ENCODE measurements at places on chromosomes 3 and 15.

- DNase-seq, result peak; percentile 42
Measured at GRCh38 chr3:158642005-158642404, 2.3 kb upstream of the GFM1 start.

GRCh38 chr3:169662843-169663160 lies 710 bp downstream of the MECOM start:
- no peak for DNase-seq

- DNase-seq, result no peak
Measured at GRCh38 chr3:54008099-54008498, 114.3 kb upstream of the CACNA2D3 start.

DNA sequence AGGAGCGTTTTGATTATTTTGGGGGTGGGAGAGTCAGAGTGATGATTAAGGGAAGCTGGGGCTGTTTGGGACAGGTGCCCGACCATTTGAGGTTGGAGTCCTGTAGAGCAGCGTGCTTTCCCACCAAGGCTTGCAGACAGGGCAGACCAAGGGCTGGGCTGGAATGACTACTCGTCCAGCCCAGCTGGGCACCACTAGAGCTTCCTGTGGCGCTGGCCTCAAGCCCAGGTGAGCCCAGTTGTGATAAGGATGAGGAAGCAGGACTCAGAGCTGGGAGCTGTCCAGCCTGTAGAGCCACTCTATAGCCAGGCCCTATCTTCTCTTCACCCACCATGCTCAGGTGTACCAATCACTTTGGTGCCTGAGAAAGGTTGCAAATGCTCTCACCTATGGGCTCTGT lies 75.8 kb upstream of the ACAN start:
- DNase-seq, result no peak

GRCh38 chr3:72009851-72010443 lies 225.0 kb upstream of the PROK2 start:
- DNase-seq, result no peak

- no peak for DNase-seq
Measured at GRCh38 chr3:123296836-123297626, 95.3 kb downstream of the SEC22A start.

DNA sequence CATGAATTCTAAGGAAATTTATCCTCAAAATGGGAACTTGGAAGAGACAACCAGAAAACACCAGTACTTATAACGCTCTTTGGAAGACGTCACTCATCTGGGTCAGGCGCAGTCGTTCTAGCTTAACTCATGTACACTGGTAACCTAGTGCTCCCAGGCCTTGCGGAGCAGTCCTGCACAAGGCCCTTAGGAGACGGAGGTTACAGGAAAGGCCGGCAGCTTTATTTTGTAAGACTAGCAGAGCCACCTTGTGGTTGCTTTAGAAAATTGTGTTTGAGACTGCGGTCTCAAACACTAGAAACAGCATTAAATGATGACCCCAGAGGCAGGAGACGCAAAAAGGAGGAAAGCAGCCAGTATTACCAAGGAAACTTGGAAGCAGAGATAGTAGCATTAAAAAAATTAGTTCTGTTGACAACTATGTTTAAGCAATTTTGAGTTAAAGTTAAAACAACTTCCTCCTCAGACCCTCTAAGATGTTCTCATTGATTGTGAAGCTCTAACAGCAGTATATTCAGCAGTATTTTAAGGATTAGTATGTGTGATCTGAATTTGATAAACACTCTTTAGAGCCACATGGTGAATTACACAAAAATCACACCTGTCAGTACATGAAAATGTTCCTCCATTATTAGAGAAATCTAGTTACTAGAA lies 141.9 kb upstream of the C2CD4B start:
- DNase-seq, result peak; percentile 1

DNA sequence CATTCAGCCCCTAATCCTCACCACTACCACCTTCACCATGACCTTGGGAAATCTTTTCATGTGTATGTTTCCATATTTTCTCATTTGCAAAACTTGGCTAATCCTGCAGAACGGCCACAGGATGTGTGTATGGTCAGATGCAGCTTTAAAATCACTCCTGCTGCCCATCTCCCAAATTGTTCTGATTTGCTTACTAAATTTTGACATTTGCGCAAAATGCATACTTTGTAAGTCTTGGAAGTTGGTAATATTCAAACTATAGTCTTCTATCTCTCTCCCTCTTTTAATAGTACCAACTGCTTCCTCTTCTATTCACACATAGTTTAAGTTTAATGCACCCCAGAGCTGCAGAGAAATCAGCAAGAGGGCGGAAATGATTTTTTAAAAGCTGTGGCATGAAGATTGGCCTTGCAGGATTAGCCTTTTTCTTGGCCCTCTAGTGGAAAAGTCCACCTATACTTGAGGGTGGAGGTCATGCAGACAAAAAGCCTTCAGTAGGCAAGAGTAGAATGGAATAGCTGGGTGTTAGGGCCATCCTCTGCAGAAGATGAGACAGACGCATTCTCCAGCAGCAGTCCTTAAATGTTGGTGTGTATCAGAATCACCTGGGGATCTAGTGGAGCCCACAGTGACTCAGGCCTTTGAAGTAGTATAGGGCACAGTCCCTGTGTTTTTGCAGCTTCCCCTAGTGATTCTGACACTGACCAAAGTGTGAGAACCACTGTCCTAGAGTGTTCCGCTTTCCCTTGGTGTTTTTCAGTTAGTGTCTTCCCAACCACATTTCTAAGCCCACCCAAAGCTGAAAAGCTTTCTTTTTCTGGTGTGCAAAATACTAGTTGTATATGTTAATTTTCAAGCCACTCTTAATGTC lies 181.7 kb downstream of the CHST2 start:
- DNase-seq, result no peak

DNA sequence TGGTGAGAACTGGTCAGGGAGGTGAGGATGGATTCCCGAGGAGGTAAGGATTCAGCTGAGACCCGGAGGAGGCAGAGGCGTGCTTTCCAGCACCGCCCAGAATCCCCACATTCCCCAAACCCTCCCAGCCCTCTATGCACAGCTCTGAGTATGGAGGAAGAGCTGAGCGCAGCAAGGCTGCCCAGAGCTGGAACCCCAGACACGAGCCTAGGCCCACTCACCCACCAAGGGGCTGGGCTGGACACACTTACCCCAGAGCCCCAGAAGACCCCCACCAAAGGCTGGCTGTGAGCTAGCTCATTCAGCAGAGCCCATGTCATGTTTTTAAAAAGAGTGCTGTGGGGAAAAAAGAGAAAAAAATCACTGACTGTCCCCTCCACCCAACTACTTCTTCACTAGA lies 271.5 kb downstream of the XXYLT1 start:
- DNase-seq, result no peak

DNA sequence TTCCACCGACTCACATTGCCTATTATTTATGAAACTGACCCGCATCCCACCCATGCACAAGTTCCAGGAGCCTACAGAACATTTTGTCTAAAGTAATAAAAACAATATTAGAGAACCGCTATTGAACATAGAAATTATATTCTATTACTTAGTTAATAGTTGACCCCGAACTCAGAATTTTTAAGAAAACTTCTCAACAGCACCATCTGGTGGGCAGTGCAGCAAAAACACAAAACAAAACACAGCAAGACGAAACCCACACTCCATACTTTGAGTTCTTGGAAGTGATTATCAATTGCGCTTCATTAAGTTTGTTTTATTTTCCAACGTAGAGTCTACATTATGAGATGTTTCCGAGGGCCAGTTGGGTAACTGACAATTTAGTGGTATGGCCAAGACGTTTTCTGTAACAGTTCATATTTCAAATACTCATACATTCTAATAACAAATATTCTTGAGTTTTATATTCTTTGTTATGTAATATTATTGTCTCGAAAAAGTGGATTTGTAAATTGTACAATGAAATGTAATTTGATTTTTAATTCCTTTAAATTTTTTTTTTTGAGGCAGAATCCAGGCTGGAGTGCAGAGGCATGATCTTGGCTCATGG lies 24.0 kb upstream of the C3orf70 start:
- peak; percentile 17 for DNase-seq

DNA sequence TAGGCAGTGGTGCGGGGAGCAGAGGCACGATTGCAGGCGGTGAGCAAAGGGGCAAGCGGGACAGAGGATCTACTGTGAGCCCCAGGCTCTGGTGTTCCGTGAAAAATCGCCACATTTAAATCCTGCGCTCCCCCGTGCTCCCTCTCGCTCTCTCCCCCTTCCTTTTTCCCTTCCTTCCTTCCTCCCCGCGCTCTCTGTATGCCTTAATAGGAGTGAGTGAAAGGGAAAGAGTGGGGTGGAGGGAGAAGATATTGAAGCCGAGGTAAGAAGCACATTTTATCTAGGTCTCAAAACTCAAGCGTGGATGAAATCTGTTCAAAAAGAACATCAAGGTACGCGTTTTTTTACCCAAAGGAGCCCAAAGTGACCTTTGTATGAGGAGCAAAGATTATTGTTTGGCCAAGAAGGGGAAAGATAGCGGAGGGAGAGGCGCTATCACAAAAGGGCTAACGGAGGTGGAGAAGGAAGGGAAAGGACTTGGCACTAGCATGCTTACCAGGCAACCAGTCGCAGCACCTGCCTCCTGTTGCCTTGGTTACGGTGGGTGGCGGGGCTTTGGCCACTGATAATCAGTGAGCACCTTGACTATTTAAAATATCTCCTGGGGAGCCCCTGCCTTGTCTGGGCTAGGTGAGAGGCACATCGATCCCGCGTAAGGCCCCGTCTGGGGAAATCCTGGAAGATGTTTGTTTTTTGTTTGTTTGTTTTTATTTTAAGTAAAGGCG lies 14.9 kb upstream of the AEN start:
- no peak for DNase-seq

- DNase-seq, result no peak
Measured at GRCh38 chr3:169298247-169298992, 365.1 kb downstream of the MECOM start.

DNA sequence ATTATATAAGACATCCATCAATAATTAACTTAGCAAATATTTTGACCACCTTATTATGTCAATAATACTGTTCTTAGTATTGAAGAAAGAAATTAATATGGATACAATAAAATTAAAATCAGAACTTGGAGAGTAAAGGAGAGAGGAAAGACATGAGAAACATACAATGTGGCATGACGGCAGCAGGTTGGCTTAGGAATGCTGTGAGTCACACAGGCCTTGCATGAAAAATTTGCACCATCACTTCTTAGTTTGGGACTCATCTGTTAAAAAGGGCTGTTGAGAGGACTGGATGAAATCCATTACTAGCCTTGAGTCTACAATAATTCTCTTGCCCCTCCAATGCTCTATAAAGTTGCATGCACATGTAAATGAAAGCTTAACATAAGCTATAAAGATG lies 880.8 kb downstream of the ROBO1 start:
- no peak for DNase-seq

DNA sequence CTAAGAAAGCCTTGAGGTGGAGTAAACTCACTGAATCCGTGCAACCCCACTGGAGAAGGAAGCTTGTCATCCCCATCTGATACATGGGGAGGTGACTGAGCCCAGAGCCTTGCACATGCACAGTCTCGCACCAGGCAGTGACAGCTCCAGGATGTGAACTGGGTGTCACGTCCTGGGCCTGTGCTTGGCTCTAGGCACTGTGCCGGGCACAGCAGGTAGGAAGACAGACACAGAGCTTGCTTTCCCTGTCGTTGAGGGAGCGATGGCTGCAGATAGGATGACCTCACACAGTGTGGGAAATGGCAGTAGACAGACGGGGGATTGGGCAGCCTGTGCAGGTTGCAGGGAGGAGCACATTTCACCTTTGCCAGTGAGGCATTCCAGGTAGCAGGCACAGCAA lies 12.2 kb upstream of the ATP2B2 start:
- no peak for DNase-seq
